ENCODE measurements at places on chromosomes 6 and 20. TPM values are rescaled to one million over a fixed set of nuclear protein-coding genes. Genes with fewer than 3 reads are reported as not detected.

GPR31 gene
- total RNA-seq, result not detected

KIF13A gene
- total RNA-seq, result 17.1 TPM

EMILIN3 gene
- total RNA-seq, result not detected

SPTLC3 gene
- 18.4 TPM for total RNA-seq

NCOA3 gene
- total RNA-seq, result 17.1 TPM

- no peak for DNase-seq
- no peaks in the 10 kb centered on the region for H3K36me3 ChIP-seq
- H3K4me3 ChIP-seq, result no peak overlapping the region
Observed at GRCh38 chr6:14153228-14153627, 35.7 kb downstream of the CD83 start.

DNA sequence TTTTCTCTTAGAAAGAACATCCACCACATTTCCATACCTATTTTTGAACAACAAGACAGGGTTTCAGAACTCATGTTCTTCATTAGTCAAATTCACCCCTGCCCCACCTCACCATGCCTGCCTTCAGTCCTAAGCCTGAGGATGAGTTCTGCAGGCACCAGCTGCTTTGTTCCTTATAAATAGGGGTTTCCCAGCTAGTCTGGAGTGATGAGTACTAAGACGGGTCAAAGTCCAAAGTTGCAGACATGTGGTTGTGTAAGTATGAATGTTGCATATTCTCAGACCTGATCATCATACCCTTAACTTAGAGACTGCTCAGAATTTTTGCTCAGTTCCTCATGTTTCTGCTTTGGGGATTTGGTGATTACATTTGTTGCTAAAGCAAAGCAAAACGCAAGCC, 257.7 kb upstream of the CDYL start:
- no peaks in the 10 kb centered on the region for H3K27me3 ChIP-seq
- no peak overlapping the region for H3K27ac ChIP-seq
- no peak for DNase-seq
- no peak overlapping the region for H3K4me3 ChIP-seq
- H3K36me3 ChIP-seq, result no peaks in the 10 kb centered on the region

- no peaks in the 10 kb centered on the region for H3K27me3 ChIP-seq
- no peak overlapping the region for H3K4me3 ChIP-seq
- no peaks in the 10 kb centered on the region for H3K36me3 ChIP-seq
Observed at GRCh38 chr6:168157272-168158212, 78.5 kb upstream of the FRMD1 start.

DNA sequence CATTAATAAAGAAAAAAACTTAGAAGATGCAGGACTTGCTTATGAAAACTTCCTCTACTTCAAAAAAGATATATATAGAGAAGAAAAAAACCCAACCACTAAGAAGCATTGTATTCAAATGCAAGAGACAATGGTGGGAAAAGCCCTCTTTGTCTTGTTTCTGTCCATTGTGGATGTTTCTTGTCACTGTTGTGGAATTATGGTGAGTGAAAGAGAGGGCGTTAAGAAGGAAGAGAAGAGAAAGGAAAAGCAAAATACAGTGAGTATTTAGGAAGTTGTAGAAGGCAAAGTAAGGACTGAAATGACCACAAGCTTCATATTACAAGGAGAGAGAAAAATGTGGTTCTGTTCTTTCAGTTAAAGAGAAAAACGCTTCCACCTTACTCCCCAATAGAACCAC, 14.1 kb upstream of the THBD start:
- H3K36me3 ChIP-seq, result no peaks in the 10 kb centered on the region
- H3K27ac ChIP-seq, result no peak overlapping the region
- H3K4me1 ChIP-seq, result peaks cover 4% of the 10 kb centered on the region
- no peak for DNase-seq
- no peak overlapping the region for H3K4me3 ChIP-seq
- H3K27me3 ChIP-seq, result no peaks in the 10 kb centered on the region

GRCh38 chr6:22072949-22073348, 223.9 kb downstream of the PRL start:
- no peaks in the 10 kb centered on the region for H3K27me3 ChIP-seq
- no peaks in the 10 kb centered on the region for H3K4me1 ChIP-seq
- no peak overlapping the region for H3K27ac ChIP-seq
- no peak for DNase-seq
- no peaks in the 10 kb centered on the region for H3K36me3 ChIP-seq
- H3K4me3 ChIP-seq, result no peak overlapping the region

DNA sequence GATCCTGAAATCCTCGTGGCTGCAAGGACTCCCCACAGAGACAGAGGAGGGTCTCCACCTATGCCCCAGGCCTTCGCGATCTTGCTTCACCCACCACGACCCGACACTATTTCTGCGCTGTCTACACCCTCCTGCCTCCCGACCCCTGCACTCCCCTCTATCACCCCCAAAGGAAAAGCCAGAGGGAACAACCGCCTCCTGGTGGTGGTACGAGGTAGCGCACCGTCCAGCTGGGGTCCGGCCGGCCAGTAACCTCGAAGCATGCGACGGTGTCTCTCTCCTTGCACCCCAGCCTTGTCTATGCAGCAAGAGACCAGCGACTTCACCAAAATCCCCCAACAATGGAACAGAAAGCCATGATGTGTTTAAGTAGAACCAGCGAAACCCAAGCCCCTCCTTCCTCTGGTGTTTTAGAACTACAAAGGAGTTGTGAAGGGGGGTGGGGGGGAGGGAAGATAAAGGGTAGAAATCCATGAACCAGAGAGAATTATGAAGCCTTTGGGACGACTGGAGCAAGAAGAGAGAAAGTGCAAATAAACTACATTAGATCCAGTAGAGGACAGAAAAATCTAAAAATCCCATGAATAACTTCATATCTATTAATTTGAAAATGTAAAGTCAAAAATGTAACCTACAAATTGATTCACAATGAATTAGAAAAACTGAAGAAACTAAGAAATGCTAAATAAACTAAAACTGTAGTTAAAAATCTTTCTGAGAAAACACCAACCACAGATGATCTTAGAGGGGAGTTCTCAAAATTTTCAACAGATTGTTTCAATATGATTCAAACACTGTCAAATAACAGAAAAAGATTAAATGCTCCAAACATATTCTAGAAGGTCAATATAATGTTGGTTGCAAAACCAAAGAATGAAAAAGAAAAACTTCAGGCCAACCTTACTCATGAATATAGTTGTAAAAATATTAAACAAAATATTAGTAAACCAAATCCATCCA, 168.0 kb downstream of the CDK19 start:
- DNase-seq, result no peak
- H3K4me3 ChIP-seq, result no peak overlapping the region
- H3K4me1 ChIP-seq, result no peaks in the 10 kb centered on the region
- H3K27me3 ChIP-seq, result no peaks in the 10 kb centered on the region
- H3K27ac ChIP-seq, result no peak overlapping the region

DNA sequence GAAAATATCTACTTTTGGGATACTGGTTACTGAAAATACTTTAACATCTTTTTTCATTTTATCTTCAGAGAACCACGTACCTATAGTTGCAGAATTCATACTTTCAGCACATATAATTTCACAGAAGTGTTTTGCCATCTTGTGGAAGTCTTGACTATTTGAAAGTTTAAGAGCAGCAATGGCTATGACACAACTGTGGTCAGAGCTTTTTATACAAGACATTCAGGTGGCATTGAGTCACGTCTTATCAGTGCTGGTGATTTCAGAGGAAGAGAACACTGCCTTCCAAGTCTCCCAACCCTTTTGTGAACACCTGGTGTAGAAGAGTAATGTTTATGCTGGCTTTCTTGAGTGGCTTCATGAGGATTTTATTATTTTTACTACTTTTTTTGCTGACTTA, 171.6 kb downstream of the ARID1B start:
- peaks cover 34% of the 10 kb centered on the region for H3K4me1 ChIP-seq
- H3K27ac ChIP-seq, result no peak overlapping the region
- H3K4me3 ChIP-seq, result no peak overlapping the region
- DNase-seq, result no peak
- no peaks in the 10 kb centered on the region for H3K36me3 ChIP-seq
- no peaks in the 10 kb centered on the region for H3K27me3 ChIP-seq

- peak; percentile 31 for DNase-seq
- H3K4me3 ChIP-seq, result no peak overlapping the region
- no peak overlapping the region for H3K27ac ChIP-seq
- peaks cover 4% of the 10 kb centered on the region for H3K4me1 ChIP-seq
Observed at GRCh38 chr20:11544029-11544678, 373.5 kb upstream of the BTBD3 start.

DNA sequence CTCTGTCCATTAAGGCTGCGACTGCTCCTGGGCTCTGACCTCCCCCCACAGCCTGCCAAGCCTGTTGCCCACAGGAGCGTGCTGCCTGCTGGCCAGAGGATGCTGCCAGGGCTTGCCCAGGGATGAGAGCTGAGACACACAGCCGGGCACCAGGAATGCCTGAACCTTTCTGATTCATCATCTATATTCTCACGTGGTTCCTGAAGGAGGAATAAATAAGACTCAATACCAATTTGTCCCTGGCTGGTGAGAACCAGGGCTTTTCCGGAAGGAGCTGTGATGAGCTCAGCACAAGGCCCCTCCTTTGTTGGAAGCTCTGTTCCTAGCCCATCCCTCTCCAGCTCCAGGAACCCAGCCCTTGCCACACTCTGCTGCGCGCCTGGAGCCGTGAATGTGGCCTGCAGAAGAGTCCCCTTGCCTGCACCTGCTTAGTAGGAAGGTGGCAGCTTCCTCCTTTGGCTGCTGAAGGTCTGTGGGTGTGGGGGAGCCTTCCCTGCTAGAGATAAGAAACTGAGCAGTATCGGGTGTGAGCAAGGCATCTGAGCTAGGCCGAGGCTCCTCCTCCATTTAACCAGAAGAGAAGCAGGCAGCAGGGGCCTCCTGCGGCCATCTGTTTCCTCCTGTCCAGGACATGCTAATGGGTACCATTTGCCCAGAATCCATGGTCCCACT, 37.9 kb downstream of the SYNDIG1 start:
- no peak overlapping the region for H3K4me3 ChIP-seq
- no peak for DNase-seq
- no peak overlapping the region for H3K27ac ChIP-seq

DNA sequence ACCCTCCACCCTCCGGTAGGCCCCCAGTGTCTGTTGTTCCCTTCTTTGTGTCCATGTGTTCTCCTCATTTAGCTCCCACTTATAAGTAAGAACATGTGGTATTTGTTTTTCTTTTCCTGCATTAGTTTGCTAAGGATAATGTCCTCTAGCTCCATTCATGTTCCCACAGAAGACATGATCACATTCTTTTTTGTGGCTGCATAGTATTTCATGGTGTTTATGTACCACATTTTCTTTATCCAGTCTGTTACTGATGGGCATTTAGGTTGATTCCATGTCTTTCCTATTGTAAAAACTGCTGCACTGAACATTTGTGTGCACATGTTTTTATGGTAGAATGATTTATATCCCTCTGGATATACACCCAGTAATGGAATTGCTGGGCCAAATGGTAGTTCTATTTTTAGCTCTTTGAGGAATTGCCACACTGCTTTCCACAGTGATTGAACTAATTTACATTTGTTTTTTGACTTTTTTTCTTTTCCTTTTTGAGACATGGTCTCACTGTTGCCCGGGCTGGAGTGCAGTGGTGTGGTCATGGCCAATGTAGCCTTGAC, 4.5 kb downstream of the KPNA5 start:
- no peaks in the 10 kb centered on the region for H3K27me3 ChIP-seq
- DNase-seq, result no peak
- H3K27ac ChIP-seq, result no peak overlapping the region
- H3K4me3 ChIP-seq, result no peak overlapping the region

DNA sequence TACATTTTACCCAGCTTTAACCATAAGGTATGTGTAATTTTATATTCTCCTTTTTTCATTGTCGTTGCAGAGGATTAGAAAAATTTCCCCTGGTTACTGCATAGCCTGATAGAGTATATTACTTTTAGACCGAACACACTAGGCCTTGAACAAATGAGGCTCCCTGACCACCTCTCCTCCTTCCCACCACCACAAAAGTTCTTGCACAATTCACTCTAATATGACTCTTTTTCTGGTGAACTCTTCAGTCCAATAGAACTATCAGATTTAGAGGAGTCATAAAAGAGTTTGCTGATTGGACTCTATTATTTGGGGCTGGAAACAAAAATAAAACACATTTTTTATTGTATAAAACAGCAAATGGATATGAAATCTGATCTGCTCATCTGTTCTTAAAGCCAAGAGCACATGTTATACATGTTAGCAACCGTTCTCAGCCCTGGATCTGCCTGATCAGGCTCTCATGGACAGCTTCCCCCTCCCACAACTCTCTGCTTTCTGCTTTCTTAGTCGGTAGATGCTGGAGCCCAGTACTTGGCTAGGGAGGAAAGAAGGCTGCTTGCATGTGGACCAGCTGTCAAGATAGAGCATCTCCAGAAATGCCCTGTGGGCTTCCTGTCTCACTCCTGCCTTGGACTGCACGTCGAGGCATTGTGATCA, 83.5 kb downstream of the CD164 start:
- H3K4me3 ChIP-seq, result no peak overlapping the region
- DNase-seq, result no peak
- H3K4me1 ChIP-seq, result peaks cover 50% of the 10 kb centered on the region

DNA sequence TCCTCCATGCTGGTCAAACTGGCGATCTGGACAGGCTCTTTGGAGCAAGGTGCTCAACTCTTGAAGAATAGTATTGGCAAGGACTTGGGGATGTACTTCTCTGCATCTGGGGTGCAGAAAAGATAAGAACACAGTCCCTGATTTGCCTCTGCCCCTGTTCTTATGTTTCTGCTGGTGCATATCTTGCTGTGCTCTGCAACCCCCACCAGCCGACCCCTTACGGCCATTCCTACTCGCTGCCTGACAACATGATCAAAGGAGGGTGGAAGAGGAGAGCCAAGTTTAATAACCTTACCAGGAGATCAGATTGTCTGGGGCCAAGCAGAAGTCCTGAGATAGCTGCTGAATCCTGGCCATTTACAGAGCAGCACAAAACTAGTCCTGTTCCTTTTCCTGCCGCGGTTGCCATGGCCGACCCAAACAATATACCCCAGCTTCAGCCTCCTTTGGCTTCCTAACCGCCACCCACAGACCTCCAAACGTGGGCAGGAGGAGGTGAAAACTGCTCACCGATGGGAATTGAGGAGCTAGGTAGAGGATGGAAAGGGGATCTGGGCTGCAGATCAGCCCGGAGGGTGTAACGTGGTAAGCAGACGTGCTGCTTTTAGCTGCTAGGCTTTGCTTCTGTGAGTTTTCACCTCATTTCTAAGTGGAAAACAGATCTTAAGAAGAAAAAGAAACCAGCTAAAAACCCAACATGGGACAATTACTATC, 60.9 kb downstream of the ATXN1 start:
- no peak for DNase-seq
- H3K4me1 ChIP-seq, result peaks cover 14% of the 10 kb centered on the region
- no peaks in the 10 kb centered on the region for H3K36me3 ChIP-seq
- H3K27me3 ChIP-seq, result no peaks in the 10 kb centered on the region
- no peak overlapping the region for H3K4me3 ChIP-seq
- H3K27ac ChIP-seq, result no peak overlapping the region

GRCh38 chr6:134621858-134622257, 303.9 kb upstream of the SGK1 start:
- no peak overlapping the region for H3K27ac ChIP-seq
- no peaks in the 10 kb centered on the region for H3K36me3 ChIP-seq
- H3K27me3 ChIP-seq, result no peaks in the 10 kb centered on the region
- H3K4me1 ChIP-seq, result no peaks in the 10 kb centered on the region

- H3K27ac ChIP-seq, result no peak overlapping the region
- no peak for DNase-seq
- peaks cover 13% of the 10 kb centered on the region for H3K4me1 ChIP-seq
- H3K27me3 ChIP-seq, result no peaks in the 10 kb centered on the region
Observed at GRCh38 chr6:42250274-42250931, 32.7 kb upstream of the MRPS10 start.

Measured in body of pancreas (tissue), 4 donors.